Sigmoid colon (tissue), 7 donors: ENCODE measurements at places on chromosomes 6 and 20. TPM values are rescaled to one million over a fixed set of nuclear protein-coding genes. Genes with fewer than 3 reads are reported as not detected.

- H3K4me3 ChIP-seq, result no peak overlapping the region
- peaks cover 44% of the 10 kb centered on the region for H3K36me3 ChIP-seq
- no peaks in the 10 kb centered on the region for H3K27me3 ChIP-seq
- peak overlapping the region; percentile 73 for H3K27ac ChIP-seq
- DNase-seq, result no peak
Measured at GRCh38 chr20:25295386-25296093, 47.7 kb downstream of the PYGB start.

DNA sequence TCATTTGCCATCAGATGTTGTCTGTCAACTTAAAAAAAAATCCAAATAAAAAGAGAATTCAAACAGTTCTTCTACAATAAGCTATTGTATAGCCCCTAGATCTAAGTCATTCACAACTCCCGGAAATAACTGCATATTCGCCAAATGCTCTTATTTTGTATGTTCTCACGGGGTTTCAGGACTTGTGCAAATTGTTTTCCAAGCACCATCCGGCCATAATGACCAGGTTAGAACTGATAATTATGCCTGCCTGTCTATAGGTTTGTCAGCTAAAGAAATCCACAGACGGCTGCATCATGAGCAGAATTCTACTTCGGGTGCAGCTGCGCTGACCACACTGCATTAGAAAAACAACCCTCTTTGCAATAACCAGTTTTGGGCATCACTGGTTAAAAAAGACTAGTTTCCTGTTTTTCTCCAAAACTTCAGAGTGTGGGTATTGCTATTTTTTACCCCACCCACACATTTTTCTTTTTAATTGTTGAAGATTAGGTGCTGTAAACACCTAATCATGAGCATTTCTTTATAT is 87.7 kb downstream of the HIVEP2 start:
- H3K4me3 ChIP-seq, result no peak overlapping the region
- no peak overlapping the region for H3K27ac ChIP-seq
- H3K27me3 ChIP-seq, result no peaks in the 10 kb centered on the region
- DNase-seq, result no peak

DNA sequence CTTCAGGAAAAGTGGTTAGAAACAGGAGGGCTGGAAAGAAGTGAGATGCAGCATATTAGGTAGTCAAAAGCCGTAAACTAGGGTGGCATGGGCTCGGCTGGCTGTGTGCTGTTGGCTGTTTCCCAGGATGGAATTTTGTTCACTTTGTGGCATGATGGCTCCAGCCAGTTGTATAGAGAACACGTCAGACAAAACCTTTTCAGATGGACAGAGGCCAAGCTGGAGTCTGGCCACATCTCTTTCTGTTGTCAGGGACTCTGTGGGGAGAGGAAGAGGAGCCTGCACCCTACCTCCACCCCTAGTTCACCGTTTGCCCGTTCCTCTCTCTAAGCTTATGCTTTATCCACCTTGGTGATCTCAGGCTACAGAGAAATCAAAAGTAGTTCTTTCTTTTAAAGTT is 22.0 kb downstream of the C6orf89 start:
- peak; percentile 91 for DNase-seq
- no peaks in the 10 kb centered on the region for H3K27me3 ChIP-seq
- peaks cover 13% of the 10 kb centered on the region for H3K36me3 ChIP-seq
- no peak overlapping the region for H3K4me3 ChIP-seq
- peak overlapping the region; percentile 72 for H3K27ac ChIP-seq

DNA sequence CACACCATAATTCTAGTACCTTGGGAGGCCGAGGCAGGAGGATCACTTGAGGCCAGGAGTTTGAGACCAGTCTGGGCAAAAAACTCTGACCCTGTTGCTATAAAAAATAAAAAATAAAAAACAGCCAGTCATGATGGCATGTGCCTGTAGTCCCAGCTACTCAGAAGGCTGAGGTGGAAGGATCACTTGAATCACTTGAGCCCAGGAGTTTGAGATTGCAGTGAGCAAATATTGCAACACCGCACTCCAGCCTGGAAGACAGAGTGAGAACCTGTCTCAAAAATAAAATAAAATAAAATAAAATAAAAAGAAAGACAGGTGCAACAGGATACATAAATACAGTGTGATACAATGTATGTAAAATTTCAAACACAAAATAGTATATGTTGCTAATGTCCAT is 154.5 kb downstream of the OTOR start:
- no peak overlapping the region for H3K27ac ChIP-seq
- no peaks in the 10 kb centered on the region for H3K36me3 ChIP-seq
- H3K4me3 ChIP-seq, result no peak overlapping the region
- no peaks in the 10 kb centered on the region for H3K4me1 ChIP-seq
- no peaks in the 10 kb centered on the region for H3K27me3 ChIP-seq

GRCh38 chr6:40307712-40308111 is 279.5 kb downstream of the LRFN2 start:
- H3K4me1 ChIP-seq, result no peaks in the 10 kb centered on the region
- DNase-seq, result no peak
- H3K27ac ChIP-seq, result no peak overlapping the region
- H3K27me3 ChIP-seq, result no peaks in the 10 kb centered on the region
- no peak overlapping the region for H3K4me3 ChIP-seq

GRCh38 chr6:31086788-31087440 is 25.5 kb downstream of the C6orf15 start:
- DNase-seq, result no peak
- H3K27me3 ChIP-seq, result no peaks in the 10 kb centered on the region
- H3K4me1 ChIP-seq, result no peaks in the 10 kb centered on the region
- no peaks in the 10 kb centered on the region for H3K36me3 ChIP-seq
- peak overlapping the region; percentile 37 for H3K27ac ChIP-seq

GPLD1 gene
- total RNA-seq, result 5.1 TPM

LRRC73 gene
- 1.1 TPM for total RNA-seq

FERMT1 gene
- total RNA-seq, result 0.41 TPM

DNMT3B gene
- 0.66 TPM for total RNA-seq

POM121L2 gene
- total RNA-seq, result not detected

TUBB1 gene
- not detected for total RNA-seq
